ENCODE measurements at places on chromosomes 11 and 22.

GRCh38 chr11:78417175-78417887, at the start of gene GAB2:
Gene GAB2, minus strand, starts transcription at chr11:78417820. Its CDS starts 100 bp downstream, at chr11:78417720.
- DNase-seq: no peak

GRCh38 chr11:113667801-113668200, 38.3 kb downstream of the TMPRSS5 start:
- DNase-seq: no peak

DNA sequence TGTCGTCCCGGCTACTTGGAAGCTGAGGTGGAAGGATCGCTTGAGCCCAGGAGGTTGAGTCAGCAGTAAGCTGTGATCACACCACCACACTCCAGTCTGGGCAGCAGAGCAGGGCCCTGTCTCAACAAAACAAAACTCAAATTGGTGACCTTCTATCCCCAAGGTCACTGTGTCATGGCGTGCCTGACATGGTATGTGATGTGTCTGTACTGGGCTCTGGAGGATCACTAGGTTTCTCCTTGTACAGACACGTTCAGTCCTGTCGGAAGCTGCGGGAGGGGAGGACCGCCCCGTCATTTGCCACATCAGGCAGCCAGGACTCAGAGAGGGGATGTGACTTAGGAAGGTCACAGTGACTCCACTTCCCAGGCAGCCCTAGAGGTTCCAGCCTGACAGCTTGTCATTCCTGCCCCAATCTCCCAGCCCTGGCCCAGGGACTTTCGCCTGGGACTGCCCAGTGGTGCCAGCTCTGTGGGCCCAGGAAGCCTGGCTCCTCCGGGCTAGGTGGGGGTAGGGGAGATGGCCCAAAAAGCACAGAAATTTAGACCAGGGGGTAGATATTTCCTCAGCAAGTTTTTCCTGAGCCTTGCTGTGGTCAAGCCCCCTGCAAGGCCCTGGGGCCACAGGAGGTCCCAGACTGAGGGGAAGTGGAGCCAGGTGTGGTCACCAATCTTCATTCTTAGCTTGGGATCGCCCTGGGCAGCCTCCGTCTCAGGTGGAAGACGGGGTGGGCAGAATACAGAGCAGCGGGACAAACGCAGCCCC, 53.2 kb downstream of the TRIOBP start:
- DNase-seq: peak; percentile 50

DNA sequence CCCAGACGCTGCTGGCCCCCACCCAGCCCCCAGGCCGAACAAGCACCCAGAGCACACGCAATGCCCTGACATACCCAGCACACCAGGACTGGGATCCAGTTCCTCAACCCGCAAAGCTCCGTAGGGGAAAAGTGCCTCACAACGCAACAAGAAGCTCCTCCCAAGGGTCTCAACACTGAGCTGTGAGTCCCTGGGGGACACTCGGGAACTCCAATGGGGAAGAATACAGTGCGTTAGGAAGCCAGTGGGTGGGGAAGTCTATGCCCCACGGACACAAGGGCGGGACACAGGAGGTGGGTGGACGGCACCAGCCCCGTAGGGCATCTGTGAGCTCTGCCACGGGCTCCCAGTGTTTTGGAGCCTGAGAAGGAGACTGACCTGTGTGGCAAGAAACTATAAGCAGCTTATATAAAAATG, 1.6 kb downstream of the DEAF1 start:
- no peak for DNase-seq

- DNase-seq: no peak
These were observed 18.4 kb downstream of the ABTB2 start for GRCh38 chr11:34339149-34340064.

- peak; percentile 60 for DNase-seq
These were observed 60.6 kb downstream of the NXPE2 start for GRCh38 chr11:114738954-114739353.

GRCh38 chr11:99257131-99257530, 236.4 kb downstream of the CNTN5 start:
- no peak for DNase-seq

DNA sequence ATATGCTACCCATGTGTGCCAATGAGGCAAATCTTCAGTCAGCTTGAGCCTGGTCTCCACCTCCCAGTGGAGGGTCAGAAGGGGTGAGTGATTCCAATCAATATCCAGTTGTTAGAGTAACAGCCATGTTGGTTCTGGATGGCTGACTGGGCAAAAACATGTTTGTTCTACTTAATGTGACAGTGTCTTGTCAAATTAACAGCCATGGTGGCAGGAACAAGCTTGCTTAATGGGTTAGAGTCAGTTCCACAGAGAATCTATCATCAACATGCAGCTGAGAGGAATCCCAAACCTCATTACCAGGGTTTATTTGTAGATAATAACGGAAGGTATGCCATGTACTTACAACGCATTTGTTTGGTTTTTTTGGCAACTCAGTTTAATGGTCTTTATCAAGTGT, 133.2 kb downstream of the SLC17A6 start:
- DNase-seq: no peak

GRCh38 chr22:25021976-25022711, 69.6 kb downstream of the KIAA1671 start:
- DNase-seq: peak; percentile 8

GRCh38 chr11:59801981-59802638, 8.5 kb downstream of the MRPL16 start:
- DNase-seq: no peak

- DNase-seq: no peak
These were observed 20.0 kb downstream of the CD82 start for GRCh38 chr11:44585421-44585820.

GRCh38 chr11:24082860-24083259, 414.0 kb upstream of the LUZP2 start:
- DNase-seq: peak; percentile 87

DNA sequence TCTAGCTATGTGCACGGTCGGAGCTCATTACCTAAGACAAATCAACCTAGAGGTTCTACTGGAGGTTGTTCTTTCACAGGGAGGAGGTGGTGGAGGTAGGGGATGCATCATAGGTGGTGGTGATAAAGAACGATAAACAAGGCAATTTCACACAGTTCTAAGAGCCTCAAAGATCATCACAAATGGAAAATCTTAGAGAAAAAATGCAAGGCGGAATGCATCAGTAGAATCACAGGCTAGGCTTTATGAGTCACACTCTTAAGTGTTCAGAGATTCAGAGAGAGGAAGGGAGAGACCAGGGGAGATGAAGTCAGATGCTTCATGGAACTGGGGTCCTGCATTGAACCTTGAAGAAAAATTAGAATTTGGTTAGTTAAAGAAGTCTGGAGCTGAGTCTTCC, 58.3 kb downstream of the TMPRSS5 start:
- DNase-seq: no peak

DNA sequence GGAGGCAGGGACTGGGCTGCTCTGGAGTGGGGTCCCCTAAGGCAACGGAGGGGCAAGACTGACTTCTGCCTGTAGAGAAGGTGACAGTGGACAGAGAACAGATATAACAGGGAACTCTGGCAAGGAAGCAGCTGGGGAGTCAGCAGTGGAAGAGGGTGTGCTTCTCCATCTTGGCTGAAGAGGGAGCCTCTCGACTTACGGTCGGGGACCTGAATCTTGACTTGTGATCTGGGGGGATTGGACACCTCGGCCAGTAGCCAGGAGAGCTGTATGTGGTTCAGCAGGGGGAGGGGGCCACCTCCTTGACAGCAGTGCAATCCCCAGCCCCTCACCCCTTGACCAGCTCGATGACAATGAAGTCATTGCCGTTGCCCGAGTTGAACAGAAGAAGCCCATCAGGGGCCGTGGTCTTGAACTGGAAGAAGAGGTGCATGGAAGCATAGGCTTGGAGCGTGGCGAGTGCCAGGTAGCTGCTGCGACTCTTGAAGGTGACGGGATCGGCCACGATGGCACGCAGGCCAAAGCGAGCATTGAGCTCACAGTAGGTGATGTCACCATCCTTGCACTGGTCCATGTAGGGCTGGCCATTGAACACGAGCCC, 60.0 kb downstream of the SLC22A12 start:
- DNase-seq: peak; percentile 47

DNA sequence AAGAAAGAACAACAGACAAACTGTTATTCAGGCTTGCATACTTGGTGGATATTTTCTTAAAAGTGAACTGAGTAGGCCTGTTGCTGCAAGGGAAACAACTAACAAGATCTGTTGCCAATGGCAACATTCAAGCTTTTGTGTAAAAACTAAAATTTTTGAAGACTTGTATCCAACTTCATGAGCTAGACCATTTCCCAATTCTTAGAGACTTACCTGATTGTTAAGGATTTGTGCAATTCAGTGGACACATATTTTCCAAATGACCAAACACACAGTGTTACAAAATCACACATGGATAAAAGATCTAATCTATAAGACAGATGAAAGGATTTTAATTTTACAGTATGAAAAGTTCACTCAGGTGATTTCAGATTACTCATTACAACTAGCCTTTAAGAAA, 564.1 kb downstream of the CNTN5 start:
- DNase-seq: no peak

DNA sequence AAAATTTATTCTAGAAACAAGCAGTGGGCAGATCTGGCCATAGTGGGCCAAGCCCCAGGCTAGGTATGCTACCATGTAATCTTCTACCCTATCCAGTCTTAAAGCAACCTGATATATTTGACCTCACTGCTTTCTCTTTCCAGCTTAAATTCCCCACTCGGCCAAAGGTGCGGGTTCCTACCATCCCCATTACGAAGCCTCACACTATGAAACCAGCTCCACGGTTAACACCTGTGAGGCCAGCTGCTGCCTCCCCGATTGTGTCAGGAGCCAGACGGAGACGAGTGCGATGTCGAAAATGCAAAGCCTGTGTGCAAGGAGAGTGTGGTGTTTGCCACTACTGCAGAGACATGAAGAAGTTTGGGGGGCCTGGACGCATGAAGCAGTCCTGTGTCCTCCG, 21.2 kb upstream of the GRK2 start:
- DNase-seq: no peak

- DNase-seq: peak; percentile 9
These were observed 1178.3 kb downstream of the LRRC4C start for GRCh38 chr11:40281052-40281580.

GRCh38 chr22:46649141-46650077, 29.2 kb downstream of the GRAMD4 start:
- peak; percentile 78 for DNase-seq

GRCh38 chr11:14444441-14445189, 55.0 kb downstream of the COPB1 start:
- no peak for DNase-seq

DNA sequence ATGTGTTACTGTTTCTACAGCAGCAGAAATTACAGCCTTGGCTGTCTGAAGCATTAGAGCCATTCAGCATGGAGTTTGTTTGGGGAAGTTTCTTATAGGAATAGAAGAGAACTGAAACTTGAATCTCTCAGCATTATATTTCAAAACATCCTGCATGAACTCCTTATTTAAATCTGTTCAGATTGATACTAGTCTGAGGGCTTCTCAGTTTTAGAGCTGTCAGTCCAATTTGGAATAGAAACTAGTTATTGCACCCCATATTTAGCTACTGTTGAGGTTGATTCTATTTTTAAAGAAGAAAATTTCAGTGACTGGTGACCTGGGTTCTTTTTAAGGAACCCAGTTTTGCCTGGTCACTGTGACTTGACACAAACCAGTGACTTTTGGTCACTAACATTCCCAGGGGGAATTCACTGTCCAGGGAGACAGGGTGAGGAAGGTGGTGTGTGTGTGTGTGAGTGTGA, 126.0 kb upstream of the TTC12 start:
- DNase-seq: no peak

DNA sequence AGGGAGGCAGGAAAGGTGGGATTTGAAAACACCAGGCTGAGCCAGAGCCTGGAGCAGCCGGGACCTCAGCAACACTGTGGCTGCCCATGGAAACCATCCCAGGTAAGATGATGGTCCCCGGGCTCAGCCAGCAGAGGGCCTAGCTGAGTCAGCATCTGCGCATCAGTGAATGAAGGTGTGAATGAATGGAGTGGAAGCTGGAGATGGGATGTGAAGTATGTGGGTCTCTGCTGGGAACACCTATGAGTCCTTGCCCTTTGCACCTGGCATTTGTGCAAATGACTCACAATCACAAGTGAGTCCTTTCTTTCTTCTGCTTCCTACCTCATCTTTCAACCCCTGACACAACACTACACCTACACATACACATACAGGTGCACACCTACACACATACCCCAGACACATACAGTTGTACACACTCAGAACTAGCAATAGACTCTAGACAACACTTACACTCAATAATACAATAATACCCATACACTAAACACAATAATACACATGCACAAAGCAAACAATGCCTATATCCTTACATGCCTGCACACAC, 62.8 kb upstream of the PRDM11 start:
- DNase-seq: peak; percentile 29

DNA sequence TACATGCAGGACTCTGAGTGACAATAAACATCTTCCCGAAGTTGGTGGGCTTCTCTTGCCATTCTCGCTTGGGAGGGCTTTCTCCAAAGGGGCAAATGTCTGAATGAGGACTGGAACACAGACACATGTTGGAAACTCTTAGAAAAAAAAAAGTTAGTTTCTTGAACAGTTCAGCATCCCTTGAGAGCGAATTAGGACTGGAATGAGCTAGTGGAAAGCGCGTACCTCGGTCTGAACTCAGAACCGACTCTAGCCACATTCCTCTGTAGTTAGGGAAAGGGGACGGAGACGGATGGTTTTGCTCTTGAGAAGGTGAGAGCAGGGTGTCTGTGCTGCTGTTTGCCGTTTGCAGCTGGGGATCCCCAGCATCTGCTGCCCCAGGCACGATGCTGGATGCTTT, 517.3 kb downstream of the TBC1D22A start:
- DNase-seq: no peak

GRCh38 chr22:50015451-50016307, 3.1 kb upstream of the IL17REL start:
- DNase-seq: no peak

- DNase-seq: no peak
These were observed 10.5 kb downstream of the STARD10 start for GRCh38 chr11:72783144-72783905.

DNA sequence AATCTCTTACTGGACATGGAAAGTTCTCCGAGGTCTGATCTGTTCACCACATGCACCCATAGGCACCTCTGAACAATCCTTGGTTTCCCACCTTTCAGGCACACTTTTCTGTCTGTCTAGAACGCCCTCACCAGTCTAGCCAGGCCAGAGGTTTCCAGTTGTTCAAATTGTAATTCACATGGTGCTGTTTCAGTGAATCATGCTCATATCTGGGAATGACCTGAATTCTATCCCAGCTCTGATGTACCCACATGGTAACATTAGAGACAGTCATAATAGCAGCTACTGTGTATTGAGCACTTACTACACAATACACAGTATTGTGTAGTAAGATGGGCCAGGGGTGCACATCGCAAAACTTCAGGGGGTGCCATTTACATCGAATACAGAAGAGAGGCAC, 138.2 kb downstream of the COMMD9 start:
- DNase-seq: no peak

DNA sequence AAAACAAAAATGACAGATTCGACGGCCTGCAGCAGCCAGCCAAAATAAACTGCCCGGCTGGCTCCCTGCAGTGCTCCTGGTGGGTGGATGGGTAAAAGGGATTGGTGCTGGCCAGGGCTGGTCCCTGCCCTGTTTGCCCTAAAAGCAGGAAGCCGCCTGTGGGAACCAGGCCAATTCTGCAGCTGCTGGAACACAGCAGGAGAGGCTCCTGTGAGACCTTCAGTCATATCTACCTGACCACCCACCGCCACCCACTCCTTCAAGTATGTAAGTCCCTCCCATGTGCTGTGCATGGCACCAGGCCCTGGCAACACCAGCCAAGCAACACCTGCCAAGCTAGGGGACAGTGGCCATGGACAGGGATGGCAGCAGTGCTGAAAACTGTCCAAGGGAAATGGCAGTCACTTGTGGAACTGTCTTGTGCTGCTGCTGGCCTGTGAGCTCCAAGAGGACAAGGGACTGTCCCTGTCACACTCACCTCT, 48.7 kb upstream of the ARFGAP3 start:
- no peak for DNase-seq

GRCh38 chr11:104275992-104276391, 112.0 kb upstream of the PDGFD start:
- peak; percentile 37 for DNase-seq

GRCh38 chr11:26976389-26976788, 17.5 kb upstream of the FIBIN start:
- peak; percentile 76 for DNase-seq
